ENCODE measurements at places on chromosomes 7 and 10.
A peak's percentile ranks its signal among the peaks of the same experiment; 100 is the strongest.

- no peak for DNase-seq
Observed at GRCh38 chr7:122132341-122132740, 11.7 kb downstream of the AASS start.

GRCh38 chr7:129713544-129713943, 102.0 kb downstream of the NRF1 start:
- no peak for DNase-seq

GRCh38 chr7:77820967-77821366, 22.4 kb downstream of the PHTF2 start:
- no peak for DNase-seq

GRCh38 chr7:45239486-45239885, 81.9 kb downstream of the RAMP3 start:
- no peak for DNase-seq

GRCh38 chr7:55887821-55888247, 578 bp downstream of the ZNF713 start:
- no peak for DNase-seq

DNA sequence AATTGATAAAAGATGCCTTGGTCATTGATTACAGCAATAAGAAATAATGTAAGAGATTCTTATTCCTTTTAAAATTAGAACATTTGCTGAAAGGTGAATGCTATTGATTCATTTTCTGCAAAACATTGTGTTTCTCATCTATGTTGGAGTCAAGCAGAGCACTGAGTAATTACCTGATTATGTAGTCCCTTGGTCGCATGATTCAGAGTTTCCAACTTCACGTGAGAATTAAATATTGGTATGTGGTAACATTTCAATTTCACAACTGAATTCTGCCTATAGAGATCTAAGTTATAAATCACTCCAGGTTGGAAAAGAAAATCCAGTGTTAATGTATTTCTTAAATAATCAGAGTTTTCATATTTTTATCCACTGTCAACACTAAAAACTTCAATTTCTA, 701.4 kb downstream of the PHTF2 start:
- DNase-seq: no peak

GRCh38 chr10:55813451-55814170, 547.4 kb downstream of the ZWINT start:
- DNase-seq: no peak

DNA sequence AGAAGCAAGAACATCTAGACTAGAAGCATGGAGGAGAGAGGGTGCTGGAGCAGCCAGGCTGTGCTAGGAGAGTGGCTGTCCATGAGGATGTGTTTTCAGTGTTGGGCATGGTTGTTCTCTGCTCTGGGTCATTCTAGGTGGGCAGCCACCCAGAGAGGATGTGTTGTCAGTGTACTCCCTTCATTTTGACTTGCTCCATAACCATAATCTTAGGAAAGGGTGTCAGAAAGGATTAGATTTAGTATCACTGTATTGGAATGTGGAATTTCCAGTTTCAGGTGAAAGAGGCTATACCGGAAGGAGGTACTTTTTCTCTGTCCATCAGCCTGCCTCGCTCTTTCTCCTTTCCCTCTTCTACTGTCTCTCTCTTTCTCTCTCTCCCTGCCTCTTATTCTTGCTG, 474.5 kb upstream of the PODXL start:
- DNase-seq: no peak

GRCh38 chr10:76034353-76035205, 603.2 kb downstream of the LRMDA start:
- DNase-seq: no peak

- DNase-seq: peak; percentile 62
Observed at GRCh38 chr7:155380221-155380861, 77.6 kb upstream of the EN2 start.

DNA sequence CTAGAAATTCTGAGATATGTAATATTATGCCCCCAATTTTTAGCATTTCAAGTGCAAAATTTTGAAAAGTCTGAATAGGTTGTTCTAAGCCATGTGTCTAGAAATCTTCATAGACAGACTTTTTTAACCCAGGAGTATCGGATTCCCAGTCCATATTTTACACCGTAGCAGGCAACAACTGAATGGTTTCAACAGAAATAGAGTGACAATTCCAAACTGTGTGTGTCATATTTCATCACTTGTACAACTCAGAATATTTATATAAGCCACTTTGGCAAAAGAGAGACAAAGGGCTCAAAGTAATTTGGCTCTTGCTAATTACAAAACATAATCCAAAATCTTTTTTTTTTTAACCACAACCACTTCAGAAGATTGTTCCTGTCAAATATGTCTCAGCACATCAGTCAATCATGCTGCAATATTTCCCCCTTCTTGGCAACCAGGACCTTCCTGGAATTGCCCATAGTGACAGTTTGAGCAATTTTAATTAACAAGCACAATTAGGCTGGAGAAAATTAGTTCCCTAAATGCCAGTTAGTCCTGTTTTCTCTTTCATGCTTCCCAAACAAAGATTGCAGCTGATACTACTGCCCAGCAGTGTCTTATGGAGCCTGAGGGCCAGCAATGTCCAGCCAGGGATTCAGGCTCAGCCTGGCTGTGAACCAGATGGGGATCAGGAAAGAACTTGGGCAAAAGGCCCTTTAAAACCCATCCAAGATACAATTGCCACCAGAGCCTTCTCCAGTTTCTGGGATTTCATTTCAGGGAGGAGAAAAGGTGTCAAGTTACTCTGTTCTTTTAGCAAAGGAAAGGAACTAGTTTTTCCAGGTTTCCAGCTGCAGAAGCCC, 533.3 kb upstream of the GHITM start:
- DNase-seq: no peak

- no peak for DNase-seq
Observed at GRCh38 chr7:5229451-5230264, 39.6 kb downstream of the WIPI2 start.

- no peak for DNase-seq
Observed at GRCh38 chr7:16028636-16029035, 342.2 kb upstream of the MEOX2 start.

All from activated CD4-positive, alpha-beta T cell treated with anti-CD3 and anti-CD28 coated beads, Interleukin-2, amount 50 U/mL, for 4 hours (primary cell).